CD4-positive, alpha-beta T cell treated with Interleukin-1 beta for 1 hour (primary cell): ENCODE measurements at places on chromosomes 13 and 19.

DNA sequence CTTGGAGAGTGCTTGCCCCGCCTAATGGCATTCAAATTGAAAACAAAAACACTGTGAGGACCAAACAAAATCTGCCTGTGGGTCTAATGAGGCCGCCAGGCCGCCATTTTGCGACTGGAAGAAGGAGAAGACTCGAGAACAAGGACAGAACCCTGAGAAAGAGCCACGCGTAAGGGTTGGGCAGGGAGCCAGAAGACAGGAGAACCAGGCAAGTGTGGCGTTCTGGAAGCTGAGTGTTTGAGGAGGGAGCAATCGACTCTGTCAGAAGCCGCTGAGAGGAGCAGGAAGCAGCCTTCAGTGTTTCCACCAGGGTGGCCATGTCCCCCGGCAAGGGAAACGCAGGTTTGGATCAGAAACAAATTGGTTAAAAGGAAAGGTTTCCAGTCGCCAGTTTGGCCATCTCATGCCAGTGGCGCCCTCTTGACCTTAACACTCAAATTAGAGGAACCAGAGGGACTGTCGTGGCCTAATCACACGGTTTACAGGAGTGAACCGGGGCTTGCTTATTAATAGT is 10.2 kb upstream of the PTOV1 start:
- no peak for DNase-seq

- DNase-seq: no peak
Measured at GRCh38 chr13:98450026-98450425, 126.9 kb downstream of the STK24 start.

DNA sequence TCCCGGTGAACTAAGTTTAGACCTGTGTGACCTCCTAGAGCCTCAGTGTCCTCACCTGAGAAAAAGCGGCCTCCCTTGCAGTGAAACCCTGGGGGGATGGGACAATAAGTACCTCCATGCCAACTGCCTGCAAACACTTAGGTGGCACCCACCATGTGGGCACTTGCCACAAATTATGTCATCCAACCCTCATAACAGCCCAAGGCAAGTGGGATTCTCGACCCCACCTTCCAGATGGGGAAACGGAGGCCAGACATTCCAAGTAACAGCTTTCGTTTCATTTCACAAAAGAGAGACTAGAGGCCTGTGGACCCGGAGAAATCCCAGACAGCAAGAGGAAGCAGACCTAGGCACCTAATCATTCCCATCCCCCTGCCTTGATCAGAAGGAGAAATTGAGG is 6.9 kb downstream of the REX1BD start:
- DNase-seq: no peak

GRCh38 chr13:63448692-63449091 is 2033.0 kb upstream of the PCDH20 start:
- no peak for DNase-seq

- DNase-seq: no peak
Measured at GRCh38 chr19:56868446-56868845, 27.9 kb upstream of the PEG3 start.

DNA sequence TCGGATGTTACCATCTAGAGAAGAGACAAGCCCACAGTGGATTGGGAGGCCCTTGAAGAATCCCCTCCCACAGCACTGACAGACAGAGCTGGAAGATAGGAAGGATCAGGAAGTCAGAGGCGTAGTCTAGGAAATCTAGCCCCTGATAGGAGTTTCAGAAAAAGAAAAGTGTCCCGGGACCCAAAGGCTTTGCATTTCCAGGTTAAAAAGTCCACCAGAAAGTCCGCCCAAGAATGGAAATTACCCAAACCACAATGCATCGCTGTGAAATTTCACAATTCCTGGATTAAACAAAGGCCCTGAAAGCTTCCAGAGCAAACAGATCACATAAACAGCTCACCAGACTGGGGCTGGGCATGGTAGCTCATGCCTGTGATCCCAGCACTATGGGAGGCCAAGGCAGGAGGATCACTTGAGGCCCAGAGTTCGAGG is 146.9 kb downstream of the KDM4B start:
- no peak for DNase-seq

DNA sequence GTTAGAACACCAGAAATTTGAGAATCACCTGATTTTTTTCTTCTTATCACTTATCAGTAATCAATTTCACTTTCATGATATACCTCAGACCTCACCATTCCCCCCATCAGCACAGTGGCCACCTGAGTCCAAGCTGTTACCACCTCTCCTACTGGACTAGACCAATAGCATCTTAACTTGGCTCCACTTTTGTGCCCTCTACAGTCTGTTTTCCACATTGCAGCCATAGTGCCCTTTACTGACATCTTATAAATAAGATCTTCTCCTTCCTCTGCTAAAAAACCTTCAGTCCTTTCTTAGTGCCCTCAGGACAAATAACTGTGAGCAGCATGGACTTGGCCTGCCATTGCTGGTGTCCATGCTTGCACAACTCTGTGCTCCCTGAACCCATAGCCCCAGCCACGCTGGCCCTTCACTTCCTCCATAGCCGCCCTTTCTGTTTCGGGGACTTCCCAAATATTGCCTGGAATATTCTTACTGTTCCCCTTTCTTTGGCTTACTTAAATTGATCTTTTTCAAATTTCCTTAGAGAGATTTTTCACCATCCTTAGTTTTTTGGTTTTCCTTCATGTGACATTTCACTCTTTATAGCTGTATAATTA is 380.8 kb downstream of the LMO7 start:
- DNase-seq: no peak

GRCh38 chr13:87255394-87255793 is 415.8 kb upstream of the SLITRK5 start:
- no peak for DNase-seq

- peak; percentile 56 for DNase-seq
Measured at GRCh38 chr19:1862424-1863327, 703 bp downstream of the KLF16 start.

DNA sequence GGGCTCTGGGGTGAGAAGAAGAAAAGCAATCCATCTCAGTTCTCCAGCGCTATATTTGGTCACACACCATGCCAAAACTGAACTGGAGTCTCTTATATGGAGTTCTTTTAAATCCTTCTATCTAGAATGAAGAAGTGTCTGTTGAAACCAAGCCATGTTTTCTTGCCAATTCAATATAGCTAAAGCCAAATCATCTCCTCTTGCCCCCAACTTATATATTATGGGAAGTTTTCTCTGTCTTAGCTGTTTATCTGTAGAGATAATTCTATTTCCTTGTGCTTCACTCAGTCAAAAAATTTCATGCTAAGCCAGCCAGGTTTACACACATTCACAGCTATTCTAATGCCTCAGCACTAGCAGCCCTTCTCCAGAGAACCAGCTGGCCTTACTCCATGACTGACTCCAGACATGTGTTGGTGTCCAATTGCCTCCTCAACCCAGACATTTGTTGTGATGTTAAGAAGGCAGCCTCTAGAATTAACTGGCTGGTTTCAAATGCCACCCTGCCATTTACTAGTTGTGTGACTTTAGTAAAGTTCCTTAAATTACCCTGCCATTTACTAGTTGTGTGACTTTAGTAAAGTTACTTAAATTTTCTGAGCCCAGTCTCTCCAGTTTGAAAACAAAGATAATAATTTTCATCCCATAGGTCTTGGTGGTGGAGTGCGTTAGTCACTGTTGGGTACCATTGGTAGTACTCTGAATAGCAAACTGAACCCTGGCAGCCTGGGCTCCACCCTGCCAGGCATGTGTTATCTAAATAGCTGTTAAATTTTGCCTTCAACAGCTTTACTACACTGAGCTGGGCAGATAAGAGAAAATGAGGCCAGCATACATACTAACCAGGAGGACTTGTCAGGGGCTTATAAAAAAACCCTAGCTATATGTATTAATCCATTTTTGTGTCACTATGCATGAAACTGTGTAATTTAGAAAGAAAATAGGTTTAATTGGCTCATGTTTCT is 525.1 kb downstream of the LMO7 start:
- DNase-seq: no peak

DNA sequence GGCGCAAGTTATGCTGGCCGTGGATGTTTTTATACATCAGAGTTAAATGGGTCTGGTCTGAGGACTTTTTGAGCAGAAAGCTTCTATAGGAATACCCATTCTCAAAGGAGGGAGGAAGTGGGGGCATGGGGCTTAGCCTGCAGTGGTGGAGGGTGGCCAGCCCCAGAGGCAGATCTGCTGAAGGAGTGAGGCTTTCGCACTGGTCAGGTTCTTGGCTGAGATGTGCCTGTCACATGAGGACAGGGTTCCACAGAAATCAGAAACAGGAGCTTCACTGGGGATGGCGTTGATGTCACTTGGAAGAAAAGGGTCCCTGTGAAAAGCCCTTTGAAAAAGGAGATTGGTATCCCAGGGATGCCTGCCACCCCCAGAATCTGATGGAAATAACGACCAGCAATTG is 100.7 kb upstream of the MCF2L start:
- DNase-seq: no peak

DNA sequence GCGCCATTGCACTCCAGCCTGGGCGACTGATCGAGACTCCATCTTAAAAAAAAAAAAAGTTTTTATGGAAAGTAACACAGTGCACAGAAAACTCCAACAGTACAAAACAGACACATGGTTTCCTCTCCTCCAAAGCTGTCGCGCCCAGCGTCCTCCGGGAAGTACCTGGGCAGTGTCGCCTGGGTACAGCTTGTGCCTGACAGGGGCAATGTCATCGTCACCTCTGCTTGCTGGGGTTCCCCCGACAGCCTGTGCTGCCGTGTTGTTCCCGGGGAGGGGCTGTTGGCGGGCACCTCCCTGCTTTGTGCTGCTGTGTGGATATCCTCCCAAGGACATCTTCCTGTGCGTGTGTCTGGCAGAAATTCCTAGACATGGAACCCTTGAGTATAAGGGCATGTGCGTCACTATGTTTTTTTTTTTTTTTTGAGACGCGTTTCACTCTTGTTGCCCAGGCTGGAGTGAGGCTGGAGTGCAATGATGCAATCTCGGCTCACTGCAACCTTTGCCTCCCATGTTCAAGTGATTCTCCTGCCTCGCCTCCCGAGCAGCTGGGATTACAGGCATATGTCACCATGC is 2.4 kb upstream of the F2RL3 start:
- DNase-seq: no peak

DNA sequence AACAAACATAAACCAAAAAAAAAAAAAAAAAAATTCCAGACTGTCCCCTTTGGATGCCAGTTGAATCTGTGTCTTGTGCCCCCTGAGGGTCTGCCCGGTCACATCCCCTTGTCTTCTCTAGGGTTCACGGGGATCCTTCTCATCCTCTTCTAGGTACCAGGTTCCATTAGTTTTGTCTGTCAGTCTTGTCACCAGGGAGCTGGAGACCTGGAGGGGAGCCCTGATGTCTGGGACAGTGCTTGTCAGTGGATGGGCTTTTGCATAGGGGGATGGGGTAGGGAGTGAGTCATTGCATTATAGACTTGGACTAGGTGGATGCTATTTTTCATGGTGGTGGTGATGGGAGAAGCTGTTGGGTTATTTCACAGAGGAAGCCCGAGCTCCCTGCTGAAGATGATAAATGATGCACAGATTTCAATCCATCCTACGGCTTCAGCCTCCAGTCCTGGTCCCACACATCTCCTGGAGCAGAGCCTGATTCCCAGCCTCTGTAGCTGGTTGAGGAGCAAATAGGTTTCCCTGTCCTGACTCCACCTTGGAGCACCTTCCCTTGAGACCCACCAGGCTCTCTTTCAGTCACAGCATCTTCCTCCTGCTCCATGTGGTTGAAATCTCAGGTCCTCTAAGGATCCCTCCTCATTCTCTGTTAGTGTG is 26.0 kb downstream of the WTIP start:
- no peak for DNase-seq

GRCh38 chr13:114281351-114282040 is at the start of gene UPF3A:
UPF3A (plus strand) TSS chr13:114281601; CDS start chr13:114281640, 39 bp downstream.
- peak; percentile 86 for DNase-seq

- peak; percentile 32 for DNase-seq
Measured at GRCh38 chr19:46471116-46471733, at the start of gene PNMA8A. PNMA8A (minus strand) TSS chr19:46471563; CDS start chr19:46471035, 528 bp downstream.

- DNase-seq: no peak
Measured at GRCh38 chr19:40597329-40597838, 3.8 kb upstream of the LTBP4 start.

DNA sequence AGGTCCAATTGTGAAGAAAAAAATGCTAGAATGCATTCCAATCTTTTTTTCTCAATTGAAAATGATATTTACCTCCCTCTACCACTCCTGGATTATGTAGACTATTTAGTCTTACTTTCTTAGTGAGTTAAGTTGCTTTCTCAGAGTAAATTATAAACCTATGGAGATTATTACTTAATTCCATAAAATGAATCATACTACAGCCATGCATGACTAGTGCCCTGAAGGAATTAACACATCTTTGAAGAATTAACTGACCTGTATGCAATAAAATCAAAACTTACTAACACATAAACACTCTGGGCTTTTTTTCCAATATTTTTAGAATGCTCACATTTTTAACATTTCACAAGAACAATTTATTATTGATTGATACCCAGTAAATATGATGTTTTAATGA is 379.4 kb upstream of the DACH1 start:
- DNase-seq: no peak

DNA sequence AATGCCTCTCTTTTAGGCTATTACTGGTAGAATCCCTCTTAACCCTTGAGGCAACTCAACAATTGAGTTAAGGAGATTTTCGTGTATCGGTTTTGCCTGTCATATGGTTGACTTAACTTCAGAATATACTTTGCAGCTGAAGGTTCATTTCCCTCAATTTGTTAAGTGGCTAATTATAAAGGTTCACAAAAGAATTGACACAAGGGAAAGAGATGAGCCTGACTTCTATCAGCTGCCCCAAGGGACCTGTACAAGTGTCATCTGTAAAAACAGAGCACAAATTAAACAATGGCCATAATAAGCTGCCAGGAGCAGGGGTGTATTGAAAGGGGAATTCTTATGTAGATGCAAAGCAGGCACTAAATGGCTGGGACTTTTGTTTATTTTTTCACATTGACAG is 334.8 kb upstream of the OBI1 start:
- no peak for DNase-seq

GRCh38 chr19:48975947-48976847 is 11.1 kb downstream of the FTL start:
- peak; percentile 44 for DNase-seq

- peak; percentile 59 for DNase-seq
Measured at GRCh38 chr19:17718947-17719711, at the start of gene MAP1S. MAP1S (plus strand) TSS chr19:17719480; CDS start chr19:17719503, 23 bp downstream.

GRCh38 chr13:19794631-19795030 is 11.9 kb upstream of the PSPC1 start:
- no peak for DNase-seq

- DNase-seq: no peak
Measured at GRCh38 chr19:1163283-1163933, 10.7 kb downstream of the SBNO2 start.
